ENCODE measurements at places on chromosomes 4 and X.

- no peak for DNase-seq
These were observed 215.2 kb upstream of the GK2 start for GRCh38 chr4:79623021-79623870.

GRCh38 chr4:149719806-149720205 lies 95.8 kb downstream of the IQCM start:
- no peak for DNase-seq

DNA sequence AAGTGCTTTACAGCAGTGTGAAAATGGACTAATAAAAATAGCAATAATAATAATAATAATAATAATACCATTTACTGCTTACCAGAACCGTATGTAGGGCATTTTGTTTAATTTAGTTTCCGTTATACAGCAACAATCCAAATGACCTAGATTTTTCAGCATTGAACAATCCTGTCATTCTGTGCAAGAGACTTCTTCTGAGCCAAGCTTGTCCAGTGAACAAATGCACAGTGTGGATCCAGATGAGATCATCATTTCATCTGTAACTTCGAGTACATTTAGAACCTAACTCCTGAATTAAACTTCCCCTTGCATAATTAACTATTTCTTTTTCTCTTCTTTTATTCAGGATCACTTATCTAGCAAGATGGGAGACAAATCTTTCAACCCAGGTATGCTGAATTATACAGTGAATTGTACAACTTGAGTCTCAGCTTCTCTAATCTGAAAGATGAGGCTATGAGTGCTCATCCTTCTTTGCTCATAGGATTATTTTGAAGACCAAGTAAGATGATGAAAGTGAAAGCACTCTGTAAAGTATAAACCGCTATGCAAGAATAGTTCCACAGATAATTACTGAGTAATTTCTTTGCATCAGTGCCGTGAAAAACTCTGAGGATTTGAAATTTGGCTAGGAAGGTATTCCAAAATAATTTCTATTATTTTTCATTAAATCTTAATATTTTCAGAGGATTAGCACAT lies 6.6 kb downstream of the CLNK start:
- no peak for DNase-seq

DNA sequence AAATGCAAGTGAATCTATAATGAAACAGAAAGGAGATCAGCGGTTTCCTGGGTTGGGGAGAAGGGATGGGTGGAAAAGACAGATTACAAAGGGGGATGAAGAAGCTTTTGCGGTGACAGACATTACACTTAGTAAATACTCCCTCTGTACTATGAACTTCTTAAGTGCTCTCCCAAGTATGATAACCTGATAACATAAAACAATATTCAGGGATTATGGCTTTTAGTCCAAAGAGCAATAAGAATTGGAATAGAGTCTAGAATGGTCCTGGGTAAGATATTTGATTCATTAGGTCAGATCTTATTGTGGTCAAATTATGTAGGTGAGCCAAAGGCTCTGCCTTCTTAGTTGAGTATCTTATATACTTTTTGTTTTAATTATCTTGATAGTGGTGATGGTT lies 9.2 kb downstream of the LRRC66 start:
- no peak for DNase-seq

DNA sequence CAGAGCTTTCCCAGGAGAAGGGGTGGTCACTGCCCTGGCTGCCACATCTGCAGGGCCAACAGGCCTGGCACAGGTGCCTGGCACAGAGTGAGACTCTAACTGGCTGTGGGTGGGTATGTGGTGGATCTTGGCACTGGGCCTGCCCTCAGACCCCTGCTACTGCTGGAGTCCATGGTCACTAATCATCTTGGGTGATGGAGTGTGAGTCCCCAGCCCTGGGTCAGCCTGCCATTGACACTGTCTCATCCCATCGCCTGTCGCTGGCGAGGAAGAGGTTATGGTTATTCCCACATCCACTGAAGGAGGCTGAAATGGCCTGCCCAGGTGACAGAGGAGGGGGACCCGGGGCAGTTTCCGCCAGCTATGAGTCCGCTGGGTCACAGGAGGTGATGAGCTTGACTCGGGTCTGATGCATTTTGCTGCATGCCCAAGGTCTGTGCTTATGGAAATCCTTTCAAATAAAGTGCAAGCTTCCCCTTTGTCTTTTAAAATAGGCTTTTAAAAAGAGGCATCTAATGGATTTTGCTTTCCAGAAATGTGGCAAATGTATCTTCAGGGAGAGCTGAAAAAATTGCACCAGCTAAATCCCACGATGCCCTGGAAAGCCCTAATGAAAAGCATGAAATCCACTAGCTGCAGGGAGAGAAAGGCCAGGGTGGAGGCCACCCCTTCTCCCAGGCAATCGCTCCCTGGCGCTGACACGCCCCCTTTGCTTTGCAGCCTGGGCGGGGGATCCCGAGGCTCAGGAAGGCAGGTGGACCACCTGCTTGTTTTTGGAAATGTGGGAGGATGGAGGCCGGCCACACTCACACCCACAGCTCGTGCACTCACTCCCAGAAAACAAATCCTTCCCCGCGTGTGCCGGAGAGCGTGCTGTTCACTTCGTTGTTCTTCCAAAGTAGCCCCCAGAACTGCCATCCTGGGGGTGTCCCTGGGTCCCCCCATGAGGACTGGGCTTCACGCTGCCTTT lies 54.9 kb downstream of the ABLIM2 start:
- no peak for DNase-seq
